ENCODE measurements at places on chromosomes 1 and 21.

DNA sequence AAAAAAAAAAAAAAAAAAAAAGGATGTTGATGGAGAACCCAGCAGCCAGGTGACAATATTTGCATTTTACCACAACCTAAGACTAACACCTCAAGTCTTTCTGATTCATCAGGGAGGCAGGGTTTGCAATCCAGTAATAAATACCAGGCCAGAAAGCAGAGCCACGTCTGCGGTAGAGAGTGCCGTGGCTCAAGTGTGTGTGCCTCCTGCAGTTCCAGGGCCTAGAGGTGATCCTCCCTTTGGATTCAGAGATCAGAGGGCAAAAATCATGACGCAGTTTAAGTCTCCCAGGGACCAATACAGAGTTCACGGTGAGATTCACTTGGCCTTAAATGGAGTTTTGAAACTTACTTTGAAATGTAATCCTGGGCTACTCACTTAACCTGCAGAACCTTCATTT is 34.9 kb downstream of the TMCO4 start:
- DNase-seq: no peak

- DNase-seq: no peak
Measured at GRCh38 chr1:218878369-218878768, 295.3 kb upstream of the LYPLAL1 start.

DNA sequence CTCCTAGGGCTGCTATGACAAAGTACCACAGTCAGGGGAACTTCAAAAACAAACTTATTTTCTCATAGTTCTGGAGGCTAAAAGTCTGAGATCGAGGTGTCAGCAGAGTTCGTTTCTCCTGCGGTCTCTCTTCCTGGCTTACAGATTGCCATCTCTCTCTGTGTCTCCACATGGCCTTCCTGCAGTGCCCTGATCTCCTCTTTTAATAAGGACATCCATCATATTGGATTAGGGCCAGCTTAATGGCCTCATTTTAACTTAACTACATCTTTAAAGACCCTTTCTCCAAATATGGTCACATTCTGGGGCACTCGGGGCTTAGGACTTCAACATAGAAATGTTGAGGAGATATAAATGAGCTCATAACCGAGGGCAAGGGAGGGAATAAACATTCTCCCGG is 12.2 kb downstream of the C1orf74 start:
- no peak for DNase-seq

DNA sequence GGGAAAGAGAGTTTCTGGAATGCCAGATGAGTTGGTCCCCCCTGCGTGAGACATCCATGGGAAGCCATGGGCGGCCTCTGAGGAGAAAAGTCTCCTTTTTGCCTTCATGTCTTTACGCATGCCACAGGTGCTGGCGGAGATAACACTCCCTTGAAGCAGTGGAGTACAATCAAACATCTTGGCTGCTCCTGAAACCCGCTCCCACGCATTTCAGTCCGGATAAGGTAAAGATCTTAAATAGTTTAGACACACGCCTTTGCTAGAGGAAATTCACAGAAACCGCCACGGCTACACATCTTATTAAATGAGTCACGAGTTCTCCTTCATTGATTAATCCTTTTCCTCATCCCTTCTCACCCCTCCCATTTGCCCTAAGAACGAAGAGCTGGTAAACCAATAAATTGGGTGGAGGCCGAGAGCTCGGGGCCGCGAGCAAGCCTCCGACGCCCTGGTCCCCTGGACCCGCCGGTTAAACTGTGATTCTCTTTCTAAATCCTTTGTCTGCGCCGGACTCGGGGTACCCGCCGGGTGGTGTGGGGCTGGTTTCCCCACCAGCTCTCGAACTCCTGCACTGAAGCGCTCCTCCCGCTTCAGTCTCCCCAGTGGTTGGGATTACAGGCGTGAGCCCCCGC is 6.6 kb upstream of the ZNF669 start:
- DNase-seq: no peak

- no peak for DNase-seq
Measured at GRCh38 chr1:205677167-205677566, 3.1 kb downstream of the SLC45A3 start.

- no peak for DNase-seq
Measured at GRCh38 chr1:87194271-87194774, 134.4 kb upstream of the LMO4 start.

- DNase-seq: no peak
Measured at GRCh38 chr1:31657020-31657804, 12.5 kb upstream of the PEF1 start.

DNA sequence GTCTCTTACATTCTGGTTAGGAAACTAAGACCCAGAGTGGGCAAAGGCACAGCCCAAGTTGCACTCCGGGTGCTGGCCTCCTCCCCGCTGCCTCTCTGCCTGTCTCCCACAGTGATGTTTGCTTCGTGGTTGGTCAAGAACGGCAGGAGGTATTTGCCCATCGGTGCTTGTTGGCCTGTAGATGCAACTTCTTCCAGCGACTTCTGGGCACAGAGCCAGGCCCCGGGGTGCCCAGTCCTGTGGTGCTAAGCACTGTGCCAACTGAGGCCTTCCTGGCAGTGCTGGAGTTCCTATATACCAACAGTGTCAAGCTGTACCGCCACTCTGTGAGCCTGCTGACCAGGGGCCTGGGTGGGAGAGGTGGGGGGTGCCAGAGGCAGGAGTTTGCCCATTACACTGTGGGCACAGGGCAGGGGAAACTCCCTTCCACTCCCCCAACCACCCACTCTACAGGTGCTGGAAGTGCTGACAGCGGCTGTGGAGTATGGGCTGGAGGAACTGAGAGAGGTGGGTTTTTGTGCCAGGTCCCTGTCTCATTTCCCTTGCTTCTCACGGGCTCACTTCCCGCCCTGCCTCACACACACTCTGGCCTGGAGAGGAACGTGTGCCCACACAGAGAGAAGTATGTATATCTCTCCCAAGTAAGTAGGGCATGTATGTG is 1.9 kb downstream of the BTBD19 start:
- peak; percentile 97 for DNase-seq

DNA sequence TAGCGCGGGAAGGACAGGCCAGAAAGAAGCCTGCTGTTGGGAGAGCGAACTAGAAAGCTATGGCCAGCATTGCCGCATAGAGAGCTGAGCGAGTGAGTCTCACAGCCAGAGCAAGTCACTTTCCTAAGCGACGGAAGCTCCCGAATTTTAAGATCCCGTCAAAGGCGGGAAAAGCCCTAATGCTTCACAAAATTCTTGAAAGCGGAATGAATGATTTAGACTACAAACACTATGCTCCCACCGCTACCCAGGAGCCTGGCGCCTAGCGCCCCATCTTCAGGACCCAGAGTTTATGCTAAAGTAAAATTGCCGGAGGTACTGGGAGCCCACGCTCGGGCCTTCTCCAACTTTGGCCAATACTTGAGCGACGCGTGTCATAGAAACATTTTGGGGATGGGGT is 409.9 kb upstream of the ESRRG start:
- DNase-seq: no peak

GRCh38 chr1:43885279-43885801 is 48.3 kb upstream of the ARTN start:
- no peak for DNase-seq

GRCh38 chr21:31442339-31442738 is 98.3 kb upstream of the TIAM1 start:
- DNase-seq: no peak

DNA sequence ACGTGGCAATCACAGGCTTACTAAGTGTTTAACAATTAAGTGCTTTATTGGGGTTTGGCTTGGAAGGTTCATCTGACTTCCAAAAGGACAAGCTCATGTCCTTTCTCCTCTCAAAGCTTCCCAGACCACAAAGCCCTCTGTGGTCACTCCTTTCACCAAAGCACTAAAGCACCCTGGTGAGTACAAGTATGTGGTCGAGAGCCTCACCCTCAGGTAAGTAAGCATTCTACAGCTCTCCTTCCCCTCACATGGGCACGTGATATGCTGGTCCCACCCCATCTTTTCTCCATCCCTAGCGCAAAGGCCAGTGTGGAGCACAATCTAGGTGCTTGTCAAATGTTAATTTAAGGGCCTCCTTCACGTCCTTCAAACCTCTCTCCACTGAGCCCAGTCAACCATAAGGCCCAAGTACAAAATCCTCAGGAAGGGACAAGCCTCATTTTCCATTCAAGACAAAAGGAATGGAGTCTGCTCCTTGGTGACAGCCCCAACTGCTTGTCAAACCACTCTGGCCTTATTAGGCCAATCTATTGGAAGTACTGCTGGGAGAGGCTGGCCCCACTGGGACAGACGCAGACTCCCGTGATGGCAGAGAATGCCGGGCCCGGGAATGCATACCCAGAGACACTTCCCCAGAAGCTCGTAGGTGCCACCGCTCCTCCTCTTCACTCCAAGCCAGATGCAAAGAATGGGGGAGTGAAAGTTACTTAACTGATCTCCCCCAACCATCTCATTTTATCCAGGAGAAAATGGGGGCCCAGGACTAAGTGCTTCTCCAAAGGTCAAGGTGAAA is 7.8 kb downstream of the STMN1 start:
- DNase-seq: peak; percentile 60

DNA sequence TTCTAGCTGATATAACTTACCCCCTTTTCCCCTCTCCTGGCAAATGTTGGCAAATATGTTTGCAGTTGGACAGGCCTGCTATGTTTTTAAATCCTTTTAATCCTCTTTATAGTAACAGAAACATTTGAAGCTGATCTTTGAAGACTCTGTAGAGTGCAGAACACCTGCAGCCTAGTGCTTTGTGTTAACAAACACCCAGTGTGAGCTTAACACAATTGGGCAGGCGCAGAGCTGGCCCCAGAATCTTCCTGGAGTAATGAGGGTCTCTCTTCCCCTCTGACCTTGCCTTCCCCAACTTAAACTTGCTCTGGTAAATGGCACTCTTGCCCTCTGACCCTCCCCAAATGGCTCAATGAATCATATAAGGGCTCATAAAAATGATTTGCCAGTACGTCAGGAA is 247.9 kb upstream of the LYPLAL1 start:
- no peak for DNase-seq

- DNase-seq: no peak
Measured at GRCh38 chr1:152112101-152112884, 3.0 kb downstream of the TCHH start.

- no peak for DNase-seq
Measured at GRCh38 chr1:3450202-3450863, 4.1 kb upstream of the ARHGEF16 start.

DNA sequence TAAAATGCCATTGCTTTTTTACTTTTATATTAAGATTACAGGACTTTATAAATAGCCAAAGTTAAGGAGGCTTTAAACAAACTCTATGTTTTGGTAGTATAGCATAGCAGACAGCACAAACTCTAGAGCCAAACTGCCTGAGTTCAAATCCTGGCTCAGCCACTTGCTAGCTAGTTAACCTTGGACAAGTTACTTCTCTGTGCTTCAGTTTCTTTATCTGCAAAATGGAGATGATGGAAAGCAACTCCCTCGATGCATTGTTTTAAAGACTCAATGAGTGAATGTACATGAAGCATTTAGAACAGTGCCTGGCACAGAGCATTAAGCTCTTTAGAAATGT is 21.3 kb downstream of the C1QB start:
- DNase-seq: no peak

DNA sequence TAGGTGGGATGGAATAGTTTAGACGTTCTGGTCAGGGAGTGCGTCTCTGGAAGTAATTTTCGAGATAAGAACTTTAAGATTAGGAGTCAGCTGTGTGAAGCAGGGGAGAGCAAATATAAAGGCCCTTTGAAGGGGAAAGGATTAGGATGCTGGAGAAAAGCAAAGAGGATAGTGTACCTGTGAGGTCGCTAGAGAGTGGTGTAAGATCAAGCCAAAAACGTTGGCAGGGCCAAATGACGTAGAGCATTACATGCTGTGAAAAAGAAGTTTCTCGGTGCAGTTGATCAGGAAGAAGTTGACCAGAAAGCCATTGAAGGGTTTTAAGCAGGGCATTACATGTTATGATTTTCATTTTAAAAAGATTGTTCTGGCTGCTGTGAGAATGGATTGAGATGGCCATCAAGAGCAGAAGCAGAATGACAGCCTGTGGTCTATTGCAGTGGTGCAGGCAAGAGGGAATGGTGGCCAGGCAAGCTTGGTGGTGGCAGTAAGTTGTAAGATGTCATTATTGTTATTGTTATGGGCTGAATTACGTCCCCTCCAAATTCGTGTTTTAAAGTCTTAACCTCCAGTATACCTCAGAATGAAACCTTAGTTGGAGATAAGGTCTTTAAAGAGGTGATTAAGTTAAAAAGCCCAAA is 113.6 kb upstream of the KIF26B start:
- no peak for DNase-seq

DNA sequence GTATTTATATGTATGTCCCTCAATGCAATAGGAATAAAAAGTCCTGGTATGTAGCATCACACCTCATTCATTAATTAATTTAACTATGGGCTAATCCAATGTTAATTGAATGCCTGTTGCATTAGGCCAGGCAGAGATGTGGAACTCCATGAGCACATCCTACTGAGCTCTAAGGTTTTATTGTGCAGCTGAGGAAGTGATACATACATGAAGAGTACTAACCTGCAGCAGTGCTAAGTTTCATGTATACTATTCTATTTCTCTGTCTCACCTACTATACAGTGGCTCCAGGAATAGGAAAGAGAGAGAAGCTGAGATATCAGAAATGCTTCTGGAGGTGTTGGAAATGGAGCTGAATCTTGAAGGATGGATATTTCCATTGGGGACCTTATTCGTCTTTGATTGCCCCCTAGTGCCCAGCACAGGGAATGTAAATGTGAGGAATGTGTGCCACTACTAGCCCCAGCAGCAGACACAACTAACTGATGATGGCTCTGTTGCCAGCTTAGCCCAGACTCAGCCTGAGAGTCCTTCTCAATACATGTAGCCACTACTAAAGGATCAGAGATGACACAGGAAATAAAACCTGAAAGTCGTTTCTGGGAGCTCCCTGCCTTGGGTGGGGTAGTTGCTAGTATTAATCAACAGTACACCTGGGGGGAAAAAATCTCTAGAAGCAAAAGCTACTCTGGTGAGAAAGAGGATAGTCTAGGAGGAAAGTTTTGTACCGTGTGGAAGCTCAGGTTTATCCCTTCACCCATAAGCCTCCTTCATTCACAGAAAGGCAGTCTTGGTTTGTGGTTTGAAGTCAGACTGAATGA is 173.3 kb upstream of the FOXD3 start:
- peak; percentile 51 for DNase-seq

DNA sequence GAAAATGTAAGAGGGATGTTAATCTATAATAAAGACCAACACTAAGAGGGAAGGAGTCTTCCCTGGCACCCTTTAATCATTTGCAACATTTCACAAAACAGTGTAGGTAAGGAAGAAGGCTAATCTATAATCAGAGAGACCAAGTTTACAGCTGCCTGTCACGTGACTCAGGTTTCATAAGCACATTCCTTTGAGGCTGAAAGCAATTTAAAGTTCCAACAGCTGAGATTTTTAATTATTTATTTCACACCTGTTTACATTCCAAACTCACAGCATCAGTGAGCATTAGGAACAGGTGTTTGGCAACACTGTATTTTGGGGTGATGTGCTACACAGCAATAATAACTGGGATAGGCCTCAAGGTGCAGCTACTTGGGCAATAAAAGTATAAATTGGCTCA is 75.7 kb upstream of the PGBD5 start:
- DNase-seq: no peak

GRCh38 chr21:16797540-16797939 is 715.3 kb upstream of the CXADR start:
- DNase-seq: no peak

GRCh38 chr1:181646710-181647109 is 163.4 kb downstream of the CACNA1E start:
- DNase-seq: no peak

Measured in thyroid gland (tissue), 4 donors.